ENCODE measurements at places on chromosomes 7 and 10.

DNA sequence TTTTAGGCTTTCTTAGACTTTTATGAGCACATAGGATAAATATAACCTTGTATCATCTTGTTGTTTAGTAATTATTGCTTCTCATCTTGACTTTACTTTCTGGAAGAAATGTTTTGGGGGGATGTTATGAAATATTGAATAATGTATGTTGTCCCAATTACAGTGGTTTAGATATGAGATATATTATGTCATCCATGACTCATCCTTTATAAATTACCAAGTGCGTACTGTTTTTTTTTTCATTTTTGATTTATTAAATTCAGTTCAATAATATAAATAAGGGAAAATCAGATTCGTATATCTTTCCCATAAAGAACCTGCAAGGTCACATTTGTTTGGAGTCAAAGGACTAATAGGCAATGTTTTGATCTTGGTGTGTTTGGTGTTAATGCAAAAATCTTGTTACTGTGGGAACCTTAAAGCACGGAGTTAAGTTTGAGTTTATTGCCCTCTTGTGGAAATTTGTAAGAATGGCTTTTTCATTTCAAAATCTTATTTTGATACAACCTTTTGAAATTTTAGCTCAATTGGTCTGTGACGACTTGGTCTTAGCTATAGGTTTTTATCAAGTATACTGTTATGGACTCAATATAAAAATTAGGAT, 108.6 kb downstream of the SRI start:
- no peak overlapping the region for H3K27ac ChIP-seq
- H3K4me3 ChIP-seq = no peak overlapping the region
- peak; percentile 46 for DNase-seq
- H3K27me3 ChIP-seq = no peaks in the 10 kb centered on the region
- no peaks in the 10 kb centered on the region for H3K36me3 ChIP-seq
- no peaks in the 10 kb centered on the region for H3K4me1 ChIP-seq

- H3K27me3 ChIP-seq = peaks cover 13% of the 10 kb centered on the region
- H3K4me1 ChIP-seq = no peaks in the 10 kb centered on the region
- DNase-seq = peak; percentile 37
- no peak overlapping the region for H3K4me3 ChIP-seq
Observed at GRCh38 chr7:30974605-30975255, 11.0 kb downstream of the GHRHR start.

GRCh38 chr10:121574519-121575166, 23.6 kb downstream of the FGFR2 start:
- DNase-seq = no peak
- H3K27me3 ChIP-seq = no peaks in the 10 kb centered on the region
- no peak overlapping the region for H3K4me3 ChIP-seq
- H3K36me3 ChIP-seq = no peaks in the 10 kb centered on the region
- no peaks in the 10 kb centered on the region for H3K4me1 ChIP-seq
- no peak overlapping the region for H3K27ac ChIP-seq

DNA sequence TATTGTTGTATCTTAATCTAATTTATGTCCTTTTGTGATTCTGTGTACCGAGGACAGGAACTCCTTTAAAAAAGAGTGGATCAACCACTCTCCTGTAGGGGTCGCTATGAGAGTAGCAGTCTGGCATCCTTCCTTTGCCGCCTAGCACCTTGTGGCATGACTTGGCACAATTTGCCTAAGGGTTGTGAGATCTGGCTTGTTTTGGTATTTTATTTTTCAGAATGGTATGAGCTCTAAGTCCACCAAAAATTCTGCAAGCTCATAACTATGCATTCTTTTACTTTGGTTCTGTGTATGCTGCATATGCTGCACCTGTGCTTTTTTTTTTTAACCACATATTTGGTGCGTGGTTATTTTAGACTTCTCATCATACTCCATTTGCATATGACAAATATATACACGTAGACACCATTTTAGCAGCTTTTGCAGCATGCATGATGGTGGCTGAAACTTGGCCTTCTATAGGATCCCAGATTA, 112.8 kb downstream of the CDK14 start:
- no peaks in the 10 kb centered on the region for H3K36me3 ChIP-seq
- no peak overlapping the region for H3K4me3 ChIP-seq
- peaks cover 9% of the 10 kb centered on the region for H3K4me1 ChIP-seq

DNA sequence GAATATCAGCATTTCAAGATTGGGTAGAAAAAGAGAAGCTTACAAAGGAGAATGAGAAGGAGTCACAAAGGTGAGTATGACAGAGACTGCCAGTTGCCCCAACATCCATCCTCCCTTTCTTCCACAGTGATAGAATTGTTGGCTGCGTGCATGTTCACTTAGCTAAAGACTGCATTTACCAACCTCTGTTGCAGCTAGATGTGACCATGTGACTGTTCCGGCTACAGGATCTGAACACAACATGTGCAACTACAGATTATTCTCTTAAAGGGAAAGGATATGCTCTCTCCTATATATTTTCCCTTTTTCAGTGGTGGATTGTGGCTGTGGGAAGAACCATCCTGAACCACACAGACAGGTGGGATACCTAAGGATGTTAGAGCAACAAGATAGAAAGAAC, 60.5 kb upstream of the ZNRF2 start:
- no peaks in the 10 kb centered on the region for H3K36me3 ChIP-seq
- peaks cover 4% of the 10 kb centered on the region for H3K27me3 ChIP-seq
- H3K4me1 ChIP-seq = no peaks in the 10 kb centered on the region
- H3K27ac ChIP-seq = no peak overlapping the region
- H3K4me3 ChIP-seq = no peak overlapping the region
- DNase-seq = no peak

- DNase-seq = peak; percentile 80
- no peak overlapping the region for H3K4me3 ChIP-seq
- H3K27me3 ChIP-seq = no peaks in the 10 kb centered on the region
- no peak overlapping the region for H3K27ac ChIP-seq
- no peaks in the 10 kb centered on the region for H3K4me1 ChIP-seq
Observed at GRCh38 chr10:44788147-44789129, 122.7 kb upstream of the TMEM72 start.

DNA sequence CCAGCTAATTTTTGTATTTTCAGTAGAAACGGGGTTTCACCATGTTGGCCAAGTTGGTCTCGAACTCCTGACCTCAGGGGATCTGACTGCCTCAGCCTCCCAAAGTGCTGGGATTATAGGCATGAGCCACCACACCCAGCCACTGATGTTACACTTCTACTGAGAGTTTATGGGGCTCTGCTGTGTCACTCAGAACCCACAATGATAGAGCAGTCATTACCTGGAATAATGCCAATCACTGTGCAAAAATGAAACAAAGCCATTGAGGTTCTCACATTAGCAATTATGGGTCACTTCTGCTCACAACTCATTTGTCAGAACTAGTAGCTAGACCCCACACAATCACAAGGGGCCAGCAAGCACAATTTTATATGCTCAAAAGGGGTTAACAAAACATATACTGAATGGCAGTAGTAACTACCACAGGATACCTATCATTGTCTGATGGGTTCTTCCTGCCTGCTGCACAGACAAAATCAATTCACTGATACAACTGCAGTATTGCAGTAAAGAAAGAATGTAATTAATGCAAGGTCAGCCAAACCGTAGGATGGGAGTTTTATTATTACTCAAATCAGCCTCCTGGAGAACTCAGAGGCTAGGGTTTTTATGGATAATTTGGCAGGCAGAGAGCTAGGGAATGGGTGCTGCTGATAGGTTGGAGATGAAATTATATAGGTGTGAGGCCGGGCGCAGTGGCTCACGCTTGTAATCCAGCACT, 72.1 kb upstream of the TRIM24 start:
- H3K4me3 ChIP-seq = no peak overlapping the region
- DNase-seq = no peak
- H3K27me3 ChIP-seq = no peaks in the 10 kb centered on the region
- no peak overlapping the region for H3K27ac ChIP-seq
- H3K36me3 ChIP-seq = no peaks in the 10 kb centered on the region
- H3K4me1 ChIP-seq = no peaks in the 10 kb centered on the region

DNA sequence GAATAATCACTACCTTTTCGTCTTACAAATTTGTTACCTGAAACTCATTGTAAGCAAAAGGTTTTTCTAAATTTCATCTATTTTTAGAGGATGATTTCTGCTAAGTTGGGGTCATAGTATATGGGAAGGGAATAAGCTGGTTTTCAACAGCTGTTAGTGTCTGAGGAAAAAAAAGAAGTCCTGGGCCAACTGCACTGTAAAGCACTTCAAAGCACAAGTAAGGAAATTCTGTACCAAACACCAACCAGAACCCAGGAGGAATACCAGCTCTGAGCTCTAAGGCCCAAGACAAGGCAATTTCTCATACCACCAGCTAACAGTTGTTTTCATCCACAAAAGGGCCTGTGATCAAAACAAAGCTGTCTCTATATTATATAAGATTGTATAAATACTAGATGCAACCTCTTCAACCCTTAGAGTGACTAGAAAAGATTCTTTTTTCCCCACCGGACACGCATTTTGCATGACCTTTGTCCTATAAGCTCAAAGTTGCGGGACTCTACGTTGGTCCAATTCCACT, 6.1 kb upstream of the MEOX2 start:
- peaks cover 5% of the 10 kb centered on the region for H3K27me3 ChIP-seq
- no peak for DNase-seq
- no peaks in the 10 kb centered on the region for H3K4me1 ChIP-seq
- H3K27ac ChIP-seq = no peak overlapping the region
- H3K4me3 ChIP-seq = no peak overlapping the region

DNA sequence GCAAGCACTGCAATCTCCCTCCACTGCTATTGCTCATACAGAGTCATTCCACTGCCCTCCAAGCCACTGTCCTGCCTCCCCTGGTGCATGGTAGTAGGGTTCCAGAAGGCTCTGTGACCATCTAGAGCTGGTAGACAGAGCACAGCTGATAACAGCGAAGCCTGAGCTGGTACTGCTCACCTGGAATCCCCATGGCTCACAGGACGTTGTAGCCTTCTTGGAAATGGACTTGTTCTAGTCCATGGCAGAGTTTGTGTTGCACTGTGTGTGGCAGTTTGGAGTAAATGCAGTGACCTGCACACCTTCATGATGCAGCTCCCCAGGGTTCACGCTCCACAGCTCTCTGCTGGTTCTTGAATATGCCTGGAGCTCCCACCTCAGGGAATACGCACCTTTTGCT, 67.0 kb downstream of the ITGA8 start:
- H3K27ac ChIP-seq = no peak overlapping the region
- no peak overlapping the region for H3K4me3 ChIP-seq
- no peaks in the 10 kb centered on the region for H3K27me3 ChIP-seq
- DNase-seq = no peak
